Activated CD4-positive, alpha-beta T cell treated with anti-CD3 and anti-CD28 coated beads for 4 hours (primary cell): ENCODE measurements at places on chromosomes 1 and 21.

DNA sequence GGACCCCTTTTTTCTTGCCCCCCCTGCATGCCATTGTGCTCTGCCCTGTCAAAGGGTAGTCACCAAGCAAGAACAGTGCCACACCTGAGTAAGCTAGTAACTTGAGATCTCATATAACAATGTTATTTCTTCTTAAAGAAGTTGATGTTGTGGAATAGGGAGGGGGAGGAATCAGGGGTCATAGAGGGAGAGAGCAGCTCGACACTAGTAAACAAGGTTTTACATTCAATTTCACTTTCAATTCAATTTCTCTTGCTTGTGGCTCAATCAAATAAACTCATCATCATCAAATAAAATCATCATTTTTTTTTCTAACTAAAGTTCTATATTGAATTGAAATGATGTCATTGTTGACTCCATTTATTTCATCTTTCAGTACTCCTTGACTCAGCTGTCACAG, 106.4 kb downstream of the CRB1 start:
- DNase-seq = no peak

GRCh38 chr1:246162560-246162959, 344.5 kb downstream of the SMYD3 start:
- DNase-seq = no peak

DNA sequence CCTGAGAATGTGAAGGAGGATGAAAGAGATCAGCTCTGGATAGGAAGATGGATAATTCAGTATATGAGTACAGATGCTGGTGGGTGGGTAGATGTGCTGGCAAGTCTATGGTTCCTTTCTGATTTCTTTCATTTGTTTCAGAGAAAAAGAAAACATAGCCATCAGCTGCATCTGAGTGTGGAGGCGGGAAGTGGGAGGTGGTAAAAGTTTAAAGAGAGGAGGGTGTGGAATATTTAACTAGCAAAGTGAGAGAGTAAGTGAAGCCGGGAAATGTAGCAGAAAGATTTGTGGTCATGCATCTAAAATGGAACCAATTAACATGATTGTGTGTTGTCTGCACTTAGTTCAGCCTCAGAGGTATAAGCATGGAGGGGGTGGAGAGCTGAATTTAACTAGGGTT, 16.4 kb downstream of the RPE65 start:
- DNase-seq = no peak

GRCh38 chr1:201648066-201648906, 109.4 kb downstream of the NAV1 start:
- no peak for DNase-seq

DNA sequence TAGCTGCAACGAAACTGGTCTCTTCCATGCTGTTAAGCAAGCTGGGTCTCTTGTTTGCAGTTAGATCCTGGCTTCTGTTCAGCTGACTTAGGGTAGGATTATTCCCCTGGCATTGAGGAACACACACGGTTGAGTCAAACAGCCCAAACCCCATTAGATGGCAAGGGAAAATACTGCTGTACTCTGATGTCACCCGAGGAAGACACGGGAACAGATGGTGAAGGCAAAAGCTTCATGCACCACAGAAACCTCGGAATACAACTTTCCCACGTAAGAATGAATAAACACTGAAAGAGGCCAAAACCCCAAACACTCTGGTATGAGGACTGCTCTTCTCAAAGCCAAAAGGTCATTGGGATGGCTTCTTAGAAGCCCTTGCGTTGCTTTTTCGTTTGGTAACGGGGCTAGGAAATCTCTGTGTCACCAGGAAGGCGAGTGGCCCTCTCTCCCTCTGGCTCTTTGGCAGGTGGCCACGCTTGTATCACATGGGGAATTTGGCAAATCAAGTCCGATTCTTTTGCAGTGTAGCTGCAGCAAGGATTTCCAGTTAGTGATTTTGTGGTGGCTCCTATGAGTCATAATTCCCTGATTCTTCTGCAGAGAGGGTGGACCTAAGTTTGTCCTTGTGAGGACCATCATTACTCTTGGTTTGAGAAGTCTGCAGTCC, 16.7 kb upstream of the LYST start:
- no peak for DNase-seq

- DNase-seq = no peak
Observed at GRCh38 chr1:64337926-64338325, 132.0 kb upstream of the CACHD1 start.

- no peak for DNase-seq
Observed at GRCh38 chr1:228018125-228018398, 11.3 kb downstream of the WNT3A start.

DNA sequence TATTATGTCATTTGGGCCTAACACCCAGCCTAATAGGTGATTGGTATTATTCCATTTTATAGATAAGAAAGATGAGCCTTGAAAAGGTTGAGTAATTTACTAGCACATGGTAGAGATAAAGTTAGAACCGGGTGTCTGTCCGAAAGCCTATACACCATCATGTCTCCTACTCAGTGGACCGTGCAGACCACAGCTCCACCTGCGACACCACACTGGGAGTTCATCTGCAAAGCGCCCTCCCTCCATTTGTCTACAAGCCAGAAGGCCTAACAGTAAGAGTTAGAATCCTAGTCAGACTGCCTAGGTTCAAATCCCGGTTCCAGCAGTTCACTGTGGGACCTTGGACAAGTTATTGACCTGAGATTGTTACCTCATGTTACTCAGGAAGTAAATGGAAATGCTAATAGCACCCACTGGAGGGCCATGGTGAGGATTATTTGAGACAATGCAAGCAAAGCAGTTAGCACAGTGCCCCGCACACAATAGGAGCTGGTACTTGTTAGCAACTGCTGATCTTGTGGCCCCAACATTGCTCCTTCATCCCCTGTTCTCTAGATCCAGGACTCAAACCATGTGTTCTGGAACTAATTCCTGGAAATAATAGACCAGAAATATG, 20.5 kb downstream of the ARMH1 start:
- no peak for DNase-seq

DNA sequence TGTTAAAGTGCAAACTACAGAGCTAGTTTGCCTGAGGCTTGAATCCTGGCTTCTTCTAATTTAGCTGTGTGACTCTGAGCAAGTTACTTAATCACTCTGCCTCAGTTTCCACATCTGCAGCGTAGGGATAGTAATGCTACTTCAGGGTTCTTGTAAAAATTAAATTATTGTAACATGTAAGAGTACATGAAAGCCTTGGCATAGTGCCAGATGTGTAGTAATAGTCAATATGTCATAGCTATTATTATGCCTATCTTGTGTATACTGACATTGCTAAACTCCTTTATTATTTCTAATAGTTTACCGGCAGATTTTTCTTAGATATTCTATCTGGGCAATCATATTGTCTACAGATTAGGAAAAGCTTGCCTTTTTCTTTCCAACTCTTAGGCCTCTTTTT, 6.8 kb upstream of the TADA1 start:
- DNase-seq = no peak

- DNase-seq = no peak
Observed at GRCh38 chr1:4108331-4108730, 208.3 kb upstream of the C1orf174 start.

DNA sequence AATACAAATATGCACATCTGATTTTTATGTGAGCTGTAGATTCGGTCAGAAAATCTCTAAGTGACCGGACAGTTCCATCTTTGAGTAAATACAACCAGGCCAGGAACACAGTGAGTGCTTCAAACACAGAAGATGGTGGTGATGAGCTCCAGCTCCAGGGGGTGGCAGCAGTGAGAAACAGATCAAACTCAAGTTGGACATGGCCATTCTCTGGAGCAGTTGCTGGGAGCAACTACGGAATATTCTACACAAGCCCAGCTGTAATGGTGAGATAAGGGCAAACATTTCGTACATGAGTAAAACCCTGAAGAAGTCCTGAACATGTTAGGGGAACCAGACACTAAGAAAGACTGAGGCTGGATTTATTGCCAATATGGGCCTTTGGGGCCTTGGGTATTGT, 100.7 kb downstream of the BARHL2 start:
- no peak for DNase-seq
